ENCODE measurements at places on chromosomes 4 and X.

GRCh38 chr4:126957987-126958386 is 674.8 kb upstream of the INTU start:
- DNase-seq = no peak

DNA sequence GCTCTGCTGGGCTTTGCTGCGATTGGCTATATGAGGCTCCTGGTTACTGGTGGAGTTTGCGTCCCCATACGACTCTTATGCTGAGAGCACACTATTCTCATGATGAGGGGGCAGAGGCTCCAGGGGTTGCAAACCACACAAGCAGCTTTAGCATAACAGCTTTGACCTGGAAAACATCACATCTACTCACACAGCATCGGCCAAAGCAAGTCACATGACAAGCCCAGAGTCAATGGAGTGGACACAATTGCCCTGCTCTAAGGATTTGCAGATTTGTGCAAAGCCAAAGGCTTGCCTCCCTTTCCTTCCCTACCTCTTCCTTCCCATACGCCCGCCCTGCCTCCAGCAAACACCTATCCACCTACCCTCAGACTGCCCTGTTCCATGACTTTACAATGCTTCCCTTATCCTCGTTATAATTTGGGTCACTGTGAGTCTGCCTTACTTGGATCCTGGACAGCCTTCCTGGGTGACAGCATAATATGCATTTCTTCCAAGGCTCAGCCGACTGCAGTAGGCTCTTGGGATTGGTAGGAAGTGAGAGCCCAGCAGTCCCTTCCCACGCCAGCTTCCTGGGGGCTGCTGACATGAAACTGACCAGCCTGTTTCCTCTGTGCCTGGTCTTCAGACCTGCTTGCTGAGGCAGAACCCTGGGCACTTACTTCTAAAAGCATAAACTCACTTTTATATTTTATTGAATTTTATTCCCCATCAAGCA is 208.2 kb upstream of the PSAPL1 start:
- DNase-seq = no peak

DNA sequence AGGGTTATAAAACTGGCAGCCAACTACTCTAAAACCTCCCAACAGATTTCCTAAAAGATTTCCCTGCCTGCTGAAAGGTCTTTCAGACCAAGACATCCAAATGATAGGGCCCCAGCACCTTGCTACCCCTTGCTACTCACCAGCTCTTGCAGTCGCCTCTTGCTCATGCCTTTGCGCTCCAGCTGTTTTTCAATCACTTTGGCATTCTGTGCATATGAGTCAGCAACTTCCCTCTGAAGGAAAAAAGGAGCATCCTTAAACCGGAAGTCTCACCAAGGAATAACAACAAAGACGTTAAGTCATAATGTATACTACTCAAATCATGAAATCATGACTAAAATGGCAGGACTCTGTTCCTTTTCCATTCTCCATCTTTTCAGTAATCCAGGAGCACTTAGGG is 24.0 kb downstream of the STEEP1 start:
- no peak for DNase-seq

- DNase-seq = no peak
These were observed 289.7 kb downstream of the IL1RAPL1 start for GRCh38 chrX:28876901-28877300.

DNA sequence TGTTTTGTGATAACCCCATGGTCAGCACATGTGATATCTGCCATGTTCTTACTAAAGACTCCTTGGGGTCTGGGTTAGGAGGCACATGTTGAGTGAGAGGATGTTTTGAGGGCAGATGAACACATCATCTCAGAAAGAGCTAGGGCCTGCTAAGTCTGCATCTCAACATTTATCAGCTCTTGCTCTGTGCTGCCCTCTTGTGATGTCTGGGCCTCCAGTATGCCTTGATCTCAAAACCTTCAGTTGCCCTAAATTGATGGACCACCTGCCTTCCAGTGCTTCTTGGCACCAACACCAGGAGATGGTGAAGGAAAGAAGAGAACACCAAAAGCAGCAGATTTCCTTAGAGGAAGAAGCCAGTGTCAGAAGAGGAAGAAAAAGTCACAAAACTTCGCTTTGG is 22.5 kb downstream of the MID1 start:
- no peak for DNase-seq

DNA sequence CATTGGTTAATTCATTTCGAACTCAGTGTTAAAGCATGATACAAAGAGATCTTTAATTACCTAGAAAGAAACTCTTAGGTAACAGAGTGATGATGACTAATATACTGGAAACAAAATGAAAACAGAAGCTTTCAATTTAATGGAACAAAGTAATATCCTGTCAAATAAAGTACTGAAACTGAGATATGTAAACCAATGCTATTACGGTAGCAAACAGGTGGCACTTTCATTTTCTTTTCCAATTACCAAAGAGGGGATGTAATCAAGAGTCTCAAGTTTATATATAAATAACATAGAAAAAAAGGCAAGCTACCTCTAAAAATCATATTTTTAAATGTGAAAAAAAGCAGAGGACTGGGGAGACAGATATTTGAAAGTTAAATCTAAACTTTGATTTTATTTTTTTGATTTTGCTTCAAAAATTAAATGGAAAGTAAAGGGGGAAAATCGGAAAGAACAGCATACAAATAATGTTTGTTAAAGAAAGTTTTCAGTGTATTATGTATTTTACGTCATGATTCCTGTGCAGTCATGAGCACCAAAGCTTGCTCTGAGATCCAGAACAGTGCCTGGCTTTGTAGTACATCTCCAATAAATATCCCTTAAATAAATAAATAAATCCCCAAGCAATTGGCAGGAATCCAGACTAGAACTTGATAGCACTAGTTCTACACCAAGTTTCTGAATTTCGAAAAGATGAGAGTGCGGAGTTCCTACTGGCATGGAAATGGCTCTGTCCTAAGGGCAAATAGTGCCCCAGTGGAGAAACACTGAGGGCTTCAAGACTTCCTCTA is 25.0 kb upstream of the RAPGEF2 start:
- no peak for DNase-seq

GRCh38 chr4:151206241-151207005 is 70.5 kb upstream of the PRSS48 start:
- no peak for DNase-seq

GRCh38 chrX:107675823-107676555 is 47.7 kb downstream of the PRPS1 start:
- no peak for DNase-seq
